CD4-positive, alpha-beta T cell (primary cell): ENCODE measurements at places on chromosomes 11 and 22.

DNA sequence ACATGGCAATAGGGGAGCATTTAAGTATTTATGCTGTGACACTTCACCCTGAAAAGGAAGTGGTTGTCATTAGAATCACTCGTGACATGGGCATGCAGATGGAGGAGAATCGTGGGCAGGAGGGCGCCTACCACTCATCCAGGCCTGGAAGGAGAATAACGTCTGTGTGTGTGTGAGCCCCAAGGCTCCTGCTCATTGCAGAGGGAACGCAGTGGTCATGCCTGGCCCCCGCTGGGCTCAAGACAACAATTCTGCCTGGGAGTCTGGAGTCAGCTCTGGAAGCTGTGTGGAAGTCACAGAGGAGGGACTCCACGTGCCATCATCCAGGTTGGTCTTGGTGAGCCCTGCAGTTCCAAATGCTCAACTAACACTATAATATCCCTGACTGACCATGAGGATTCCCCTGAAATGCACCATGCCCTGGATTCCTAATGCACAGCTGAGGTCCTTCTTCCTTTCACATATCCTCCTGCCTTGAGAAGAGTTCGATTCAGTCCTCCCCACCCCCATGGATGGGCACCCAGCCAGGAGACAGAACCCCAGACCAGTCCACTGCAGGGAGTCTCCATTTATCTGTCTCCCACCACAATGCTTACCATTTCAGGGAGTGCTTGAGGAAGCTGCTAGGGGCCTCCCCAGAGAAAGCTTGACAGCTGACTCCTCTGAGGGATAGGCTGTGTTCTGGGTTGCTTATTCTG is 446.9 kb upstream of the B3GAT1 start:
- no peak overlapping the region for H3K4me3 ChIP-seq
- no peak for DNase-seq
- no peaks in the 10 kb centered on the region for H3K4me1 ChIP-seq
- no peaks in the 10 kb centered on the region for H3K36me3 ChIP-seq

DNA sequence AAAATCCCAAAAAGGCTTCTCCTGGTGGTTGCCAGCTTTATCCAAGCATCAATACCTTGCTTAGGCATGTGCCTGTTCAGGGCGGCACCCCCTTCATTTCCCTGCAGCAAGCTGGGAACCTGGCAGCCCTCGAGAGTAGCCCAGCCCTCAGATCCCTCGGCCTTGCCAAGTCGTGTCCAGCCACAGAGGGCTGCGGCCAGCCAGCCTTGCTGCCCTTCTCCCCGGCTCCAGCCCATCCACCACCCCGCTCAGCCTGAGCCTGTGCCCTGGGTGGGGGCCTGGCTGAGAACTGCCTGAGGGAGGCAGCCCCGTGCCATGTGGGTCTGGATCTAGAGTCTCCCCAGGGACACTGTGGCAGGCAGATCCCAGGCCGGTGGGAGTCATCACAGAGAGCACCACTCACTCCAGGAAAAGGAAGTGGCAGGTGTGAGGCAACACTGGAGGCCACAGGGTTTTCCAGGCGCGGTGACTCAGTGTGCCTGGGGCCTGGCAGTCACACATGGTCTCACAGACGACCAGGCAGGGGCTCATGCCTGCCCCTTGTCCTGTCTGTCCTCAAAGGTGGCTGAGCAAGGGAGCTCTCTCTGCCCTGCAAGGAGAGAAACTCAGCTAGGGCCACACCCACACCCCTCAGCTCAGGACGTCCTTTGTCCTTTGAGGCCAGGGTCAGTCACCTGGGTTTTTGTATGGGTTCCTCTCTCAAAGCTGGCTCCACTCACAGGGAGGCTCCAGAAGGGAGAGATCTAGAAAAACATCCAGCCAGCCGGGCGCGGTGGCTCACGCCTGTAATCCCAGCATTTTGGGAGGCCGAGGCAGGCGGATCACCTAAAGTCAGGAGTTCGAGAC is 12.2 kb upstream of the CDC42BPG start:
- H3K36me3 ChIP-seq, result peaks cover 77% of the 10 kb centered on the region
- peak overlapping the region; percentile 0 for H3K4me3 ChIP-seq
- H3K4me1 ChIP-seq, result peaks cover 100% of the 10 kb centered on the region
- peak overlapping the region; percentile 79 for H3K27ac ChIP-seq

- H3K27me3 ChIP-seq, result no peaks in the 10 kb centered on the region
- no peak overlapping the region for H3K27ac ChIP-seq
- H3K36me3 ChIP-seq, result no peaks in the 10 kb centered on the region
- peaks cover 7% of the 10 kb centered on the region for H3K4me1 ChIP-seq
Measured at GRCh38 chr22:22935056-22935545, 47.5 kb downstream of the IGLL5 start.

- no peaks in the 10 kb centered on the region for H3K4me1 ChIP-seq
- no peak overlapping the region for H3K4me3 ChIP-seq
- no peaks in the 10 kb centered on the region for H3K27me3 ChIP-seq
- no peak for DNase-seq
- H3K27ac ChIP-seq, result no peak overlapping the region
- H3K36me3 ChIP-seq, result no peaks in the 10 kb centered on the region
Measured at GRCh38 chr11:83528225-83528624, 242.1 kb upstream of the CCDC90B start.

- no peak for DNase-seq
- no peak overlapping the region for H3K27ac ChIP-seq
- no peaks in the 10 kb centered on the region for H3K4me1 ChIP-seq
- H3K36me3 ChIP-seq, result no peaks in the 10 kb centered on the region
Measured at GRCh38 chr11:106288822-106289387, 211.4 kb downstream of the AASDHPPT start.
